ENCODE measurements at places on chromosomes 6 and 20.
A peak's percentile ranks its signal among the peaks of the same experiment; 100 is the strongest.

GRCh38 chr6:89148016-89148750 lies 2.3 kb downstream of the PM20D2 start:
- DNase-seq = peak; percentile 29

- DNase-seq = no peak
These were observed 173.7 kb upstream of the THEMIS start for GRCh38 chr6:128074567-128074966.

- DNase-seq = no peak
These were observed 14.2 kb upstream of the SHLD1 start for GRCh38 chr20:5735845-5736510.

DNA sequence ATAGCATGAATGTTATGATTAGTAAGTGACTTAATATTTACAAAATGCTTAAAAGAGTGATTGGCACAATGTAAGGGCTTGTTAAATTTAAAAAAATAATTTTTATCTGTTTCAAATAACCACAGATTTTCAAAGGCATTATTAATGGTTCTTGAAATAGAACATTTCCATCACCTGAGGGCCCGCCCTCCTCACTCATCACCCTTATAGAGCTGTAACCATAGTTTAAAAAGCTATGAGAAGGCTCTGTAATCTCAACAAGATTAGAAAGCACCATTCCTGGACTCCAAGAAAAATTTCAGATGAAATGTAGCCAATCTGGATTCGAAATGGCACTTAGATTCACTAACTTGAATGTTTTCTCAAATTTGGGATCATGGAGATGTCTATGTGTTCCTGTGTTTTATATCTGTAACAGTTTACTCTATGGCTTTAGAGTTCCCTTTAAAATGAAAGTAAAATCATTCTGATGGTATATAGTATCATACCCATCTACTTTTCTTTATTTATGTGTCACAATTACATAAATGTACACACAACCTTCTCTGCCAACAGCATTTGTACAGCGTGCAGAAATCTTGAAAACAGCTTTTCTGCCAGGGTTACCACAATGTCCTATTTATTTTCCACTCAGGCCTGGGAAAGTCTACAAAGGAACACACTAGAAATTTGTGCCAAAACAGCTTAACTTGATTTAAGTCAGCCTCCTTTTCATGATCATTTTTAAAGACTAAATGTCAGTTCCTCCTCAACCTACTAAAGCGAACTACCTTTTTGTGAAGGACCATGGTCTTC lies 207.7 kb downstream of the TBX18 start:
- DNase-seq = no peak

GRCh38 chr6:6815732-6816131 lies 227.2 kb downstream of the LY86 start:
- no peak for DNase-seq

GRCh38 chr6:107589199-107589598 lies 99.3 kb downstream of the SOBP start:
- no peak for DNase-seq

GRCh38 chr20:44773070-44773829 lies 27.6 kb downstream of the KCNK15 start:
- no peak for DNase-seq

- DNase-seq = no peak
These were observed 5.6 kb downstream of the BRD2 start for GRCh38 chr6:32974016-32974333.

- no peak for DNase-seq
These were observed 67.2 kb downstream of the FOXO3 start for GRCh38 chr6:108627692-108628550.

GRCh38 chr20:52497731-52498130 lies 306.2 kb upstream of the ZFP64 start:
- no peak for DNase-seq

DNA sequence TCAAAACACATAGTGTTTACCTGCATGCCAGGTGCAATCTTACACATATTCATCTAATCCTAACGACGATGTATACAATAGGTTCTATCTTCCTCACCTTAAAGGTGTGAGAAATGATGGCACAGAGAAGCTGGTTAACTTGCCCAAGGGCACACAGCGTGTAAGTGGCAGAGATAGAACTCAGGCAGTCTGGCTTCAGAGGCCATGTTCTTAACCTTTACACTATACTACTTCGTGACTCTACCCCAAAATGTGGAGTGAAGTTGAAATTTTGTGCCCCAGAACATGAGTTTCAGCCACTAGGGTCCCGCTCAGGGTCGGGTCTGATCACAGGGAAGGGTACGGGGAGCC lies 584 bp downstream of the VPS52 start:
- no peak for DNase-seq

GRCh38 chr6:5746759-5747130 lies 260.0 kb downstream of the NRN1 start:
- no peak for DNase-seq

DNA sequence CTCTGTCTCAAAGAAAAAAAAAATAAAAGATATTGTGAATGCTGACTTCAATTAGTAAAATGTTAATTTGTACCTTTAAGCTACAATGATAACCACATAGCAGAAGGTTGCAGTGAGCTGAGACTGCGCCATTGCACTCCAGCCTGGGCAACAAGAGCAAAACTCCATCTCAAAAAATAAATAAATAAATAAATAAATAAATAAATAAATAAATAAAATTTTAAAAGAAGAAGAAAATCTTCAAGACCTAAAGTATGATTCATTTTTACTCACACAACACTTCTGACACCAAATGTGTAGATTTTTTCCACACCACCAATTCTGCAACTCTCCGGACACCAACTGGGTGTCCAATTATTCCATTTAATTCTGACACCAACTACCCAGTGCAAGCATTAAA lies 28.8 kb upstream of the MBOAT1 start:
- no peak for DNase-seq

DNA sequence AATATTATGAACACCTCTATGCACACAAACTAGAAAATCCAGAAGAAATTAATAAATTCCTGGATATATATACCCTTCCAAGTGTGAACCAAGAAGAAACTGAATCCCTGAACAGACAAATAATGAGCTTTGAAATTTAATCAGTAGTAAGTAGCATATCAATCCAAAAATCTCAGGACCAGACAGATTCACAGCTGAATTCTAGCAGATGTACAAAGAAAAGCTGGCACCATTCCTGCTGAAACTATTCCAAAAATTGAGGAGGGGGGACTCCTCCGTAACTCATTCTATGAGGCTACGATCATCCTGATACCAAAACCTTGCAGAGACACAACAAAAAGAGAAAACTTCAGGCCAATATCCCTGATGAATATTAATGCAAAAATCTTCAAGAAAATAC lies 67.0 kb upstream of the PDE7B start:
- no peak for DNase-seq

DNA sequence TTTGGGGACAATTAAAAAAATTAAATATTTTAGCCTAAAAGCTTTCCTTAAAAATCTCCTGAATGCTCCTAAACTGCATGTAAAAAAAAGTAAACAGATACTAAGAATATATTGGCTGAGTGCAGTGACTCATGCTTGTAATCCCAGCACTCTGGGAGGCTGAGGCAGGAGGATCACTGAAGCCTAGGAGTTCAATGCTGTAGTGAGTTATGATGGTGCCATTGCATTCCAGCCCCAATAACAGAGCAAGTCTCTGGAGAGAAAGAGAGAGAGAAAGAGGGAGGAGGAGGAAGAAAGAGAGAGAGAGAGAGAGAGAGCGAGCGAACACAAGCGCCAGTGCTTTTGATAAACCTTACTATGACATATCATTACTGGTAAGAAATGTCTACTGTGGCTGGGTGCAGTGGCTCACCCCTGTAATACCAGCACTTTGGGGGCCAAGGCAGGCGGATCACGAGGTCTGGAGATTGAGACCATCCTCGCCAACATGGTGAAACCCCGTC lies 58.8 kb downstream of the FKBP5 start:
- no peak for DNase-seq
